ENCODE measurements at places on chromosomes 5 and 9.

GRCh38 chr9:38299856-38300255 lies 92.6 kb upstream of the ALDH1B1 start:
- DNase-seq, result no peak

DNA sequence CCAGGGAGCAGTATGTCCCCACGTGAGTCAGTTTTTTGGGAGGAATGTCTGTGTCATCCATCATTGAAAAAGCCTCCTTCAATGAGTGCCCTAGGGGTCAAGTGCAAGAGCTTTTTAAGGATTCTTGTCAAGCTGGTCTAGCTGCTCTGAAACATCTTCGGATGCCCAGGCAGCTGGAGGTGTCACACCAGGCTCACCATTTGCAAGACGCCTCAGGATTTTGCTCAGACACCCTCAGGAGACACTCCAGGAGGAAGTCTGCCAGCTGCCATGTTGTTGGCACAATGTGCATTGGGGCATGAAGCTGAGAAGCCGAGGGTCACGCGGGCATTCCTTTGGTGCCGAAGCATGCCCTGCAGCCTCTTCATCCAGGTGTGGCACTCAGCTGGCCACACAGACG lies 111.1 kb upstream of the S1PR3 start:
- DNase-seq, result no peak

DNA sequence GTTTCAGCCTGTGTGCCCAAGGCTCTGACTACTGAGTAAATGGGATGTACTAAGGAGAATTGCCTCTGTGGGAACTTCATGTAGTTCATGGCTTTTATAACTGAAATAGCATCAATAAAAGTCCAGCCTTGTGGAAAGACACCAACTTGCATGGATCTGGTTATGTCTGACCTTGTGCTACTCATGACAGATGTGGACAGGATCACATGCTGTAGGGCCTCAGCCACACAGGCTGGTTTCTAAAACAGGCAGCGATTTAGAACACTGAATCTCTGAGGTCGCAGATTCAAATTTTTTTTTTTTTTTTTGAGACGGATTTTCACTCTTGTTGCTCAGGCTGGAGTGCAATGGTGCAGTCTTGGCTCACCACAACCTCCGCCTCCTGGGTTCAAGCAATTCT lies 66.5 kb upstream of the SPIN1 start:
- no peak for DNase-seq

DNA sequence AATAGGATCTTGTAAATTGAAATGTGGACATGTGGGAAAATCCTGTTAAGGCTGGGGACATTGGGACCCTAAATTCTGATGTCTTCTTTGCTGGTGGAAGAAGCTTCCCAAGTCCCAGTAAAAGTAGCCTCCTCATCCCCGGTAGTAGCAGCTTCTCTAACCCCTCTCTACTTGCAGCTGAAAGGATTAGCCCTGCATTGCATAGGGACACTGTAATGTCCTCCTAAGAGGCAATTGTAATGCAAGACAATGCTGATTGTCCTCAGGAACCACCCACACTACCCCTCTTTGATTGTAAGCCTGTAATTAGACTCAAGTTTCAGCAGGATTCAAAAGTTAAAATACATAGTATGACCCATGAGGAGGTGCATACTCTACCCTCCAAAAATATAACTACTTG lies 1938.4 kb upstream of the C9orf72 start:
- DNase-seq, result no peak

GRCh38 chr5:147963948-147964693 lies 57.8 kb upstream of the C5orf46 start:
- DNase-seq, result no peak

- peak; percentile 17 for DNase-seq
Measured at GRCh38 chr9:89778100-89779090, 173.6 kb downstream of the GADD45G start.

DNA sequence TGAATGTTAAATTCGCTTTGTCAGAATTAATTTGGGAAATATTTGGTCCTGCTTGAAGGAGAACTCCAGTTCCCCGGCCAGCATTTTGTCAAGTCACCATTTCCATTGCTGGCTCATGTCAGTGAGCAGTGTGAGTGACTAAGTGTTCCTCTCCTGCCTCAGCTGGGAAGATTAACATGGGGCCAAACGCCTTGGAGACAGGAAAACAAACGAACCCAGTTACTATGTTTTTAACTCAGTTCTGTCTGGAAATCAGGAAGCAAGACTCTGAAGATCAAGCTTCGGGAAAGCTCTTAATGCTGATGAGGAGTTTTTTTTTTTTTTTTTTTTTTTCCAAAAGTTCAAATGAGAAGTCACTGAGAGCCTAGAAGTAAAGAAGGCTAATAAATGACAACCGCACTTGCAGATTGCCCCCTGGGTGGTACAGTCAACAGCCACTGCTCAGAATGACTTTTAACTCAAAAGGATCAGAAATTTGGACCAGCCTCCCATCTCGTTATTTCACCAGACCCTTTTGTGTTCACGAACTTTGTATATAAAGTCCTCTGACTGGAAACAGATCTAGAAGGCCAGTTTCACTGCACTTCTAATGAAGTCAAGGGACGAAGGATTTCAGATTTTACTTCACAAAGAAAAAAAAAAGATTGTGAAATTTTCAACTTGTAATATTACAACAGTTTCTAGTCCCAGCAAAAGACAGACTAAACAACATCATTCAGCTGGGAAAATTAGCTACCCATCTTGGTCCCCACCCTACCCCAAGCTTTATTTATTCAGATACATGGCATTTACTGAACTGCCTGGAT lies 121.3 kb downstream of the LHFPL2 start:
- DNase-seq, result peak; percentile 96

DNA sequence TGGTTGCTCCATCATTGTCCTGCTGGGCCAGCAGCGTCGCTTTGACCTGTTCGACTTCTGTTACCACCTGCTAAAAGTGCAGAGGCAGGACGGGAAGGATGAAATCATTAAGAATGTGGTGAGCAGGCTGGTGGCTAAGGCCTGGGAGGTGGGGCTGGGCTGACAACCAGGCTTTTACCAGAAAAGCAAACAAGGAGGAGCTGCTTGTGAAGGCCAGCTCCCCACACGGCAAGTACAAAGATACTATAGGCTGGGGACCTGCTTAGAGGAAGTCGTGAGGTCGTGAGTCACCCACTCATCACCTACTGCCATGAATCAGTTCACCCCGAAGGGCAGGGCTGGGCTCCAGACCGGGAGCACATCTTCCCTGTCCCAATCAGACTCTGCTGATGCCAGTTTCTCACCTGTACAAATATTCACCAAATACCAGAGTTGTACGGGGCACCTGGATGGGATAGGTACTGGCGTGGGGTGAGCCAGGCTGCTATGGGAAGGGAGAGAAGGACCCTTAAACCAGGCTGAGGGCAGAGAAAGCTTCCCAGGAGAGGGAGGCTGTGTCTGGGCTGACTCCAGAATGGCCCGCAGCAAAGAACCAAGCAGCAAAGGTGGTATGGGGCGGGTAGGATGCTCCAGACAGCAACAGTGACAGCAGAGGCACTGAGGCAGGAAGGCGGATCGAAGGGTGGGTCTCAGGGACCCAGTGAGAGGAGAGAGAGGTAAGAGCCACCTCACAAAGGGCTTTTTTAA lies 69.3 kb upstream of the NIPAL4 start:
- DNase-seq, result peak; percentile 94

DNA sequence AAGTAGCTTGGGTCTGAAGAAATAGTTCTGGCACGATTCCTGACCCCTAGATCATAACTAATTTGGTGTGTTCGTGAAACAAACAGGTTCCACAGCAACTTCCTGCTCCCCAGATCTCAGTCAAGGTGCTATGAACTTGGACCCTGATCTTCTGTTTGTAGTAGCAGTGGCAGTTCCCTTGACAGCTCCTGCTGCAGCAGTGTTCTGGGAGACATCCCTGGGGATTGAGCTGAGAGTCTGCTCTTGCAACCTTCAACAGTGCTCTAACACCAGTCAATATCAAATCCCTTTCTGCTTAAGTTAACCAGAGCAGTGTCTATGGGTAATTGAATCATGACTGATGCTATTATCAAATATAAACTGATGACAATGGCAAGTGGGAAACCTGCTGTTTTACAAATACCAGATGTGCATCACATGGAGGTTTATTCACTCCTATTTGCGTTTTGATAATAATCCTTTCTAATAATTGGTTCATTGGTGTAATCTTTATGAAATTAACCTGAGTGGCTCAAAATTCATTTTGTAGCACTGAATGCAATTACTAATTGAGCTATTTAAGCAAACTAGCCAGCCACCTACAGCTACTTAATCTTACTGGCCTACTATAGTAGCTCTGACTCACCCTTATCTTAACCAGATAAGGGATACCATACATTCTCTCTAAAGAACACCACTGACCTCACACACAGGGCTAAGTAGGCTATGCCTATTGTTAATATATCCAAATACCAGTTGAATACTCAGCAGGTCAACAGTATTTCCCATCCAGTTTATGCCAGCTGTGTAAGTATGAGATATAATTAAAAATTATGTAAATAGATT lies 21.9 kb downstream of the KDM4C start:
- DNase-seq, result no peak

DNA sequence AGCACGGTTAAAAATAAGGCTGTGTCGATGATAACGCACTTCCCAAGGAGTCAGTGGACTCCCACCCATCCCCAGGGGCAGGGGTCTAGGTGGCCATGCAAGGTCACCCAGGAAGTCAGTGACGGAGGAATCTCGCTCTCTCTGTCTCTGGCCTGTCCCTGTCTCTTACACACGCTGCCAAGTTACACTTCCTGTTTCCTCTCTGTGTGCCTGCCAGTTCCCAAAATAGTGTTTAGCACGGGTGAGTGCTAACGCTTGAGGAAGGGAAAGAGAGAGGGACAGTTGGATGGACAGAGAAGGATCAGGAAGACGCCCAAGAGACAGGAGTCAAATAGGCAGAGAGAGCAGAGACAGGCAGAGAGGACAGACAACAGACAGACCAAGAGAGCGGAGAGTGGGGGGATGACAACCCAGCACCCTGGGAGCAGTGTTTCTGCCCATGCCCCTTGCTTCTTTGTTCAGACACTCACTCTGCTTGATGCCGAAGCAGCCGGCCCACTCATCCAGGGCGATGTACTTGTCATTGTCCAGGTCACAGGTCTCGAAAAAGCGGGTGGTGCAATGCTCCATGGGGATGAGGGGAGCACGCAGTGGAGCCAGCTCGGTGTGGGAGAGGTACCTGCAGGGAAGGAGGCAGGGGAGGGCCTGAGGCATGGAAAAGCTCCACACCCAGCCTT lies 23.0 kb downstream of the SPARC start:
- DNase-seq, result peak; percentile 72

DNA sequence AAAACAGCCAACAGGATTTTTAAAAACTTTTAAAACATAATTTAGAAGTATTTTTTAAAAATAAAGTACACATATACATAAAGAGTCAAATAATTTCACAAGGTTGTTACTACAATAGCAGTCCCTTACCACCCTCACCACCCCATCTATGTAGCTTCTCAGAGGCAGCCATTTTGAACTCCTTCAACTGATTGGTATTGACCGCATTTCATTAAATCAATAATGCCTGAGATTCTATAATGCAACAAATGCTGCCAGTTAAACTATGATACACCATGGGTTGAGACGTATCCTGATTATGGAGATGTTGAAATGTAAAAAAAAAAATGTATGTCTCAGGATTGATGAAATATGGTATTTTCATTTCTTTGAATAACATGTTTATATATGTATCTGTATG lies 78.8 kb downstream of the PCSK1 start:
- DNase-seq, result no peak

- no peak for DNase-seq
Measured at GRCh38 chr5:74412066-74412465, 228.5 kb downstream of the ENC1 start.

DNA sequence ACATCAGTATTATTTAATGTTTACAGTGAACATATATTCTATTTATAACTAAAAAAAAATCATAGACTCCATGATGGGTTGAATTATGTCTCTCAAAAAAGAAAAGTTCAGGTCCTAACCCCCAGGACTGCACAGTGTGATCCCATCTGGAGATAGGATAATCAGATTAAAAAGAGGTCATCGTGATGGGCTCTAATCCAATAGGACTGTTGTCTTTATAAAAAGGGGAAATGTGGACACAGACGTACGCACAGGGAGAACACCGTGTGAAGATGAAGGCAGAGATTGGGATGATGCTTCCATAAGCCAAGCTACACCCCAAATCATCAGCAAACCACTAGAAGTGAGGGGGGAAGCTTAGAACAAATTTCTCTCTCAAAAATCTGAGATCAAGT lies 221.4 kb downstream of the SNX18 start:
- no peak for DNase-seq

GRCh38 chr9:94853887-94854286 lies 127.4 kb downstream of the AOPEP start:
- DNase-seq, result no peak

GRCh38 chr5:108946008-108946407 lies 198.3 kb downstream of the FER start:
- no peak for DNase-seq

DNA sequence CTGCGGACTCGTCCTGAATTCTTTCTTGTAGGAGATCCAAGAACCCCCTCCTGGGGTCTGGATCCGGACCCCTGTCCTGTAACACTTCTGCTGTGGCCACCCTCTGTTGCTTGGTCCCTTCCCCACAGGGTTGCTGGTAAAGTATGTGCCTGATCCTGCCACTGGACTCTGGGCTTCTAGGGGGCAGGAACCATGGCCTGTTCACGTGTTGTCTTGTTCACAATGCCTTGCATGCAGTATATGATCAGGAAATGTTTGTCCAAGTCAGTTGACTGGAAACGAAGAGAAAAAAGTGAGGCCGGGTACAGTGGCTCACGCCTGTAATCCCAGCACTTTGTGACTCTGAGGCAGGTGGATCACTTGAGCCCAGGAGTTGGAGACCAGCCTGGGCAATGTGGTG lies 139.3 kb upstream of the ALDH1B1 start:
- DNase-seq, result no peak

DNA sequence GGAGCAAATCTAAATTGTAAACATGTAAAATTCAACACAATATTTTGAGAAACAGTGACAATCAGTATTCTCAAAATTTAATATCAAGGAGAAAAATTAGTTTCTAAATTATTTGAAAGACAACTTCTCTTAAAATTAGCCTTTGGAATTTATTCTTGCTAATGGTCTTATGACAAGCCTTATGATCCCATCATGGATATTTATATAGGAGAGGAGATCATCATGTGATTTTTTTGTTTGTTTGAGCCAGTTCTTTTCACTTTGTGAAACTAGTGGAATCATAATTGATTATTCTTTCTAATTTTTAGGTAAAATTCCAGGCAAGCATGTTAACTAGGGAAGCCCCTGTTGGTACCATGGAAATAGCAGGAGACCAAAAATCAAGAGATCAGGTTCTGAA lies 24.7 kb downstream of the DMXL1 start:
- DNase-seq, result no peak

- DNase-seq, result peak; percentile 68
Measured at GRCh38 chr9:122897969-122898368, 7.2 kb downstream of the RC3H2 start.

- DNase-seq, result peak; percentile 78
Measured at GRCh38 chr5:52811067-52811749, 23.5 kb downstream of the ITGA1 start.

Measured in fibroblast of mammary gland (primary cell).